ENCODE measurements at places on chromosomes 13 and 19. TPM values are rescaled to one million over a fixed set of nuclear protein-coding genes. Genes with fewer than 3 reads are reported as not detected.
A peak's percentile ranks its signal among the peaks of the same experiment; 100 is the strongest.

DNA sequence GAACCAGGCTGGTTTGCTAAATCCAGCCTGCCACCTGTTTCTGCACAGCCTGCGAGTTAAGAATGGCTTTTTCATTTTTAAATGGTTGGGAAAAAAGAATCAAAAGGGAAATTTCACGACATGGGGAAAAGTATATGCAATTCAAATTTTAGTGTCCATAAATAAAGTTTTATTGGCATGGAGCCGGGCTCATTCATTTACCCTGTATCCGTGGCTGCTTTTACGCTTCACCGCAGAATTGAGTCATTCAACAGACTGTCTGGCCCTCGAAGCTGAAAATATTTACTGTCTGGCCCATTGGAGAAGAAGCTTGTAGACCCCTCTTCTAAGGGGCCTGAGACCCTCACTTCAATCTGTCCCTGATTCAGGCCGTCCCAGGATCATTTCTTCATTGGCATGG lies 26.1 kb downstream of the IER2 start:
- no peaks in the 10 kb centered on the region for H3K36me3 ChIP-seq
- no peak for DNase-seq
- H3K27ac ChIP-seq: no peak overlapping the region
- no peaks in the 10 kb centered on the region for H3K27me3 ChIP-seq

DNA sequence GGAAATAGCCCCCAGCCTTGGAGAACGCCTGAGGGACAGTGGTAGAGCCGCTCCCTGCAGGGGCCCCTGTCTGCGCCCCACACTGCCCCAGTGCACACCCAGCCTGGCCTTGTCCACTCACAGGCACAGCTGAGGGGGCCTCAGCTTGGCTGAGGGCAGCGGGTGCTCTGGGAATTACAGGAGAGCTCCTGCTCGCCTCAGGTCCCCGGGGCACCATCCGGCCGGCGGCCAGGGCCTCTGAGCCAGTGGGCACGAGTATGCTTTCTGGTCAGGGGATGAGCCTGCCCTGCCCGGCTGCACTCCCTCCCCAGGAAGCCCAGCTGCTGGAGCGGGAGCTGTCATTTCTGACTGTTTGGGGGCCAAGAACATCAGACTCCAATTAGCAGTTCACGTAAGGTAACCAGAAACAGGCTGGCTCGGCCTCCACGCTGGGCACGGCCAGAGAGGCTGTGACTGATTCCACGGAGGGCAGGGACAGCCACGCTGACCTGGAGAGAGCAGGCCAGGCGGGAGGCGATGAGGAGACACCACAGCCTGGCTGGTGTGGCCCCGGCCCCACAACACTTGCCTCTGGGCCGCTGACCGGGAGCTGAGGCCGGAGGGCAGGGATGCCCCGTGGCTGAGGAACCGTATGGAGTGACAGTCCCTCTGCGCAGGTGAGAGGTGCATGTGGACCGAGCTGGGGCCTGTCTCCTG lies 15.4 kb downstream of the CEBPG start:
- no peaks in the 10 kb centered on the region for H3K27me3 ChIP-seq
- peaks cover 57% of the 10 kb centered on the region for H3K4me1 ChIP-seq
- no peak overlapping the region for H3K4me3 ChIP-seq
- H3K36me3 ChIP-seq: no peaks in the 10 kb centered on the region

DNA sequence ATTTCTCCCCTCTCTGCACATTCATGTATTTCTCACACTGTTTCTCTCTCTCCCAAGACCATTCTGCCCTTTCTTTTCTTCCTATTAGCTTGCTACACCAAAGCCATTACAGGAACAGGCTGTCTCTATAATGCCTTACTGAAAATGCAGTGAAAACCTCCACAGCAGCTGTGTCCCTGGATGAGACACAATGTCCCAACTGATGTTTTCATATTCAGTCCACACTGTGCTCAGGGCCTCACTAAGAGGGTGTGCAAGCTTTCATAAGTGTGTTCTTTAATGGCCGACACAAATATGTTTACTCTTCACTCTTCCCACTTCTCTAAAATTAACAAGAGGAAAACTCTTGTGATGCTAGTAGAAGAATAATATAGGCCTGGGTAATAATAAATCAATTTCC lies 163.4 kb downstream of the KCTD12 start:
- no peaks in the 10 kb centered on the region for H3K36me3 ChIP-seq
- H3K4me3 ChIP-seq: no peak overlapping the region
- H3K27me3 ChIP-seq: no peaks in the 10 kb centered on the region
- peak overlapping the region; percentile 33 for H3K27ac ChIP-seq

GRCh38 chr19:49216071-49216470 lies 58.5 kb downstream of the TRPM4 start:
- no peaks in the 10 kb centered on the region for H3K4me1 ChIP-seq
- no peak overlapping the region for H3K27ac ChIP-seq
- H3K4me3 ChIP-seq: no peak overlapping the region
- no peaks in the 10 kb centered on the region for H3K36me3 ChIP-seq
- DNase-seq: no peak

DNA sequence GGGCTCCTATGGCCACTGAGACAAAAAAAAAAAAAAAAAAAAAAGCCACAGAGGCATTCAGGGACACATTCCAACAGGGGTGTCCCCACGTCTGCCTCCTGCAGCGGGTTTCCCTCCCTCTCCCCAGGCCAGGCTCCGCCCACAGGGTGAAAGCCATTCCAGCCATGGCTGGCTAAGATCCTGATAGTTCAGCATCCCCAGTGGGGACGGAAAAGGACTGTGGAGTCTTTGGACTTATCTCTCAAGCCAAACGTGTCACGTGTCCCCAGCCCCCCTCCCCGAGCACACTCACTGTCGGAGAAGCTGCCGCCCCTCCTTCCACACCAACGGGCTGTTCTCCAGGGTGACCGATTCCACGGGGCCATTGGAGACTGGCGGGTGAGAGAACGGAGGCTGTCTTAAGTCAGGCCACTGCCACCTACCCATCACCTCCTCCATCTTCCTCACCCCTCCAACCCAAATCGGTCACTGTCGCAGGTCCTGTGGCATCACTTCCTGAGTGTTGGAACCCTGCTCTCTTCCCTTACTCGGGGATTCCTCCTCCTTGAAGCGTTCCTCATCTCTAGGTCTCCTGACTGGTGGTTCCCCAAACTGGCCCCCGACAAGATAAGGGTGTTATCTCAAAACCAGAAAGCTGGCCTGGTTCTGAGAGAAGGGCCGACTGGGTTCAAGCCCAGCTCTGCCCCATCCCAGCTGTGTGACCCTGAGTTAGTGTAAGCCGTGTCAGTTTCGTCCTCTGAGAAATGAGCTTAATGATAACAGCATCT lies 9.1 kb upstream of the FKRP start:
- H3K27me3 ChIP-seq: no peaks in the 10 kb centered on the region
- H3K36me3 ChIP-seq: peaks cover 4% of the 10 kb centered on the region

DNA sequence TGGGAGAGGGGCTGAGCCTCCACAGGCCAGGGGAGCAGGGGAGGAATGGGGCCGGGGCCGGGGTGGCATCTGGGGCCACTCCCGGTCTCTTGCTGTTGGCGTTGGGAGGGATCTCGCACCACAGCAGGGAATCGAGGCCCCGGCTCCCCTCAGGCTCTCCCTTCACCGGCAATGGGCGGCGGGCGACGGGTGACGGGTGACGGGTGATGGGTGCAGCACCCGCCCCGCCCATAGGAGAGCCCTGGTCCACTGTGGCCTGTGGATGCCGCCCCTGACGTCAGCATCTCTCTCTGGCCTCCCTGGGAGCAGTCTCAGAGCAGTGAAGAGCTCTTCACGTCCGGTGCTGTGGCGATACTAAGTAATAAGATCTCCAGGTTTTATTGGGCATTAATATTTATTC lies 133.6 kb downstream of the KDM4B start:
- no peak overlapping the region for H3K4me3 ChIP-seq
- peaks cover 10% of the 10 kb centered on the region for H3K36me3 ChIP-seq
- H3K4me1 ChIP-seq: peaks cover 20% of the 10 kb centered on the region
- peak overlapping the region; percentile 70 for H3K27ac ChIP-seq

GRCh38 chr13:34765446-34766180 lies 176.5 kb upstream of the NBEA start:
- H3K4me3 ChIP-seq: no peak overlapping the region
- DNase-seq: no peak
- H3K4me1 ChIP-seq: no peaks in the 10 kb centered on the region
- no peak overlapping the region for H3K27ac ChIP-seq

DNA sequence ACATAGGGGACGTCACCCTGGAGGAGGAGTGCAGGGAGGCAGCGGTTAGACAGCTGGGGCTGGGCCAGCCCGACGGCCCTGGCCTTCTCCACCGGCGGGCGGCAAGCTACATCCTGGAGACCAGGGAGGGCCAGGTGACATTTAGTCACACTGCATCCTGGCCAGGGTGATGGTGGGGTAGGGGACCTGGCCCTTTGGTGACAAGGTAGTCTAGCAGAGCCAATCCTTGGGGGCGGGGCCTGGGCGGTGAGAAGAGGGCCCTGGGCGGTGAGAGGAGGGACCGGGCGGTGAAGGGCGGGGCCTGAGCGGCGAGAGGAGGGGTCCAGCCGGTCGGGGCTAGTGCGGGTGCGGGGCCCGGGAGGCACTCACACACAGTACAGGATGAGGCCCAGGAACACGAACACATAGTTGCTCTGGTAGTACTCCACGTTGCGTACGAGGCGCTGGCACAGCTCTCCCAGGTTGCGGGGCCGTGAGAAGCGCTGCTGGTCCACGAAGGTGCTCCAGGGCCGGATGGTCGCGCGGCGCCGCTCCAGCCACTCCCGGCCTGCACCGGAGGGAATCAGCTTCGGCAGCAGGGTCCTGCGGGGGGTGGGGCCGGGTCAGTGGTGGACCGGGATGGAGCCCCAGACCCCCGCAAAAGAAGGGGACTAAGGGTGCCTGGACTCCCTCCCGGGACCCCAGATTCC lies 610 bp downstream of the RABAC1 start:
- no peaks in the 10 kb centered on the region for H3K27me3 ChIP-seq
- peaks cover 14% of the 10 kb centered on the region for H3K4me1 ChIP-seq
- H3K4me3 ChIP-seq: peak overlapping the region; percentile 58
- peaks cover 28% of the 10 kb centered on the region for H3K36me3 ChIP-seq

The ERFL gene
- 0.42 TPM for total RNA-seq

The FUT1 gene
- 3.6 TPM for total RNA-seq

The KLK14 gene
- not detected for total RNA-seq
